GM03348 (cell line): ENCODE measurements at places on chromosomes 7 and 10.

GRCh38 chr10:29057822-29058331 lies 231.0 kb upstream of the LYZL1 start:
- peak; percentile 21 for DNase-seq

DNA sequence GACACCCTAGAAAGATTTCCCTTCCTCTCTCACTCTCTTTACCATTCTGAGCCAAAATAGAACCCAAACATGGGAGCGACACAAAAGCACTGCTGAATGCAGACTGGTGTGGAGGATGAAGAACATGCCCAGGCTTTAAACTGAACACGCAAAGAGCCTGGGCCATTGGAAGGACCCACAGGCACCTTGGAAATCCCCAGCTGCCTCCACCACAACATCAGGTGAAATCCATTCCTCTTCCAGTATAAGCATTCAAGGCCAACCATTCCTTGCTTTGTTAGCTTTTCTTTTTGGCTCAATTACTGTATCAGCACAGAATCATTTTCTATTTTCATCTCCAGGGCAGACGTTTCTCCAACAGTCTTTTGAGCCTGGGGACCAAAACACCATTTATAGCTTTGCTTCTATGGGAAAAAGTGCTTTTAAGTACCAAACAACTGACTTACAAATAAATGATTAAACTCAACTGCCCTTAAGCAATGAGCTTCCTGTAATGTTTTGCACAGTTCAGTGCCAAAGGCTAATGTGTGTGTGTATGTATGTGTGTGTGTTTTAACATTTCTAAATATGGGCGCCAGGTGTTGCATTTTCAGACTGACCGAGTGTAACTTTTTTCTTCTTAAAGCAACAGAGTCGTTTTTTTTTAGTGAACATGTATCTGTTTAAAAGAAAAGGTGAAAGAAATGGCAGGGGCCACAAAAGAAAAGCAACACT lies 16.2 kb upstream of the BLNK start:
- no peak for DNase-seq

DNA sequence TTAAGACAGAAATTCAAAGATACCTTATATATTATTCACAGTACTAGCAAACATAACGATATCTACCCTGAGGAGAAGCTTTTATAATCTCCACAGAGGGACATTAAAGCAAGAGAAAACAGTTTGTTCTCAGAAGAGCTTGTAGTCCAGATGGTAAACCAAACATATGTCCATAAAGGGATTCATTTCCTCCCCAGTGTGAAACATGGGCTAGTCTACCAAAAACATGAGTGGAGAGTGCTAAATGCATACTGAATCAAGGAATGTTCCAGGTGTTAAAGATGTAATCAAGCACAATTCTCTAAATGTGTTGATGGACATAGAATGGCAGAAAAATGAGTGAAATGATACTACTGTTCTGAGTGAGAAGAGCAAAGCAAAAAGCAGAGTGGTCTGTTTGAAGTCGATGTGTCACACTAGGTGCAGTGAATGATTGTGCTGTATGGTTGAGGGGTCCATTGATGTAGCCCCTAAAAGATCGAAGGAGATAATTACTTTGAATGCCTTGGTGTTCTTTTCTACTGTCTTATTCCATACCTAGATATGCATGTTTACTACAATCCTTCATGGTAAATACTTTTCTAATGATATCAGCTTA lies 25.3 kb downstream of the BCAP29 start:
- DNase-seq: no peak

GRCh38 chr10:15237351-15237750 lies 68.9 kb upstream of the NMT2 start:
- DNase-seq: peak; percentile 74

- DNase-seq: peak; percentile 26
Measured at GRCh38 chr10:23081221-23081750, 14.1 kb upstream of the MSRB2 start.

DNA sequence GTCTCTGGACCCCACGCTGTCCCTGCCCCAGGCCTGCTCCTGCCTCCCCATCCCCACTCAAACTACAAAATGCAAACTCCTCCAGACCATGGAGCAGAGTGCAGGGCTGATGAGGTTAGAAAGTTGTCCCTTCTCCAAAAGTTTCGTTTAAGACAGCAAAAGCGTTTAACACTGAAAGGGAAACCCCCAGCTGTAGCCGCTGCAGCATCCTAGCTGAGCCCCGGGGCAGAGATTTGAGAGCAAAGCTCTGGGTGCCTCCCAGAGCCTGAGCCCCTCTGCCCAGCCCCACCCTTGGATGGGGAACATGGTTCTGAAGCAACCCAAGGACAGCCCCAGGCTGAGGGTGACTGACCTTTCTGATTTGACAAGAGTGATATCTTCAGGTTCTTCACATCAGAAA lies 52.8 kb upstream of the ENO4 start:
- no peak for DNase-seq

- no peak for DNase-seq
Measured at GRCh38 chr7:42763137-42763551, 148.7 kb downstream of the C7orf25 start.

GRCh38 chr7:141480953-141481352 lies 70.3 kb upstream of the AGK start:
- DNase-seq: no peak

DNA sequence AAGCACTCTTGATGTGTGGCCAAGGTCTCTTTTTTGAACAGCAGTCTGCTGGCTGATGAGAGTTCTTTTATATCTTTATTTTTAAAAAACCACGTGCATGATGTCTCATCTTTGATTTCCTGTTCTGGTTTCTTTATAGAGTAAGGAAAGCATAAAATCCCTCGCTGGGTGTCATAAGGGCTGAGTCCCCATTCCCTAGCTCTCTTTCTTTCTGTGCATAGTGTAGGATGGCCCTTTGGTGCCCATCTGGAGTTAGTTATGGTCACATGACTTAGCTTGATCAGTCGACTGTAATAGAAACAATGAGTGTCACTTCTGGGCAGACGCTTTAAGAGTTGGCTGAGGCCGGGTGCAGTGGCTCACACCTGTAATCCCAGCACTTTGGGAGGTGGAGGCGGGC lies 38.5 kb downstream of the GHRHR start:
- DNase-seq: no peak

- peak; percentile 43 for DNase-seq
Measured at GRCh38 chr10:36578306-36578705, 547.1 kb upstream of the ANKRD30A start.

DNA sequence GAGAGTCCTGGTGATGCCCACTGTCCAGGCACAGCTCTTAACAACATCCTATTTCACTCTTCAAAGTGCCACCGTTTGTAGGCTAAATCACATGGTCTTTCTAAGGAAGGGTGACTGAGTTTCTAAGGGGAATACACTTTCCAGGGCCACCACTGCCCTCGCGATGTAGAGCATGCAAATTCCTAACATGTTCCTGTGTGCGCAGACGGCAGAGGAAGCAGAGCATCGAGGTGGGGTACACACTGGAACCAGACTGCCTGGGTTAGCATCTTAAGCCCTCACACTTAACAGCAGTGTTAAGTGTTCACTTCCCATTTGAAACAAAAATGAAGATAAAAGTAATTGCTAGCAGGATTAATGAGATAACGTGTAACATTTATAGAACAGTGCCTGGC lies 3.0 kb downstream of the VOPP1 start:
- DNase-seq: no peak

DNA sequence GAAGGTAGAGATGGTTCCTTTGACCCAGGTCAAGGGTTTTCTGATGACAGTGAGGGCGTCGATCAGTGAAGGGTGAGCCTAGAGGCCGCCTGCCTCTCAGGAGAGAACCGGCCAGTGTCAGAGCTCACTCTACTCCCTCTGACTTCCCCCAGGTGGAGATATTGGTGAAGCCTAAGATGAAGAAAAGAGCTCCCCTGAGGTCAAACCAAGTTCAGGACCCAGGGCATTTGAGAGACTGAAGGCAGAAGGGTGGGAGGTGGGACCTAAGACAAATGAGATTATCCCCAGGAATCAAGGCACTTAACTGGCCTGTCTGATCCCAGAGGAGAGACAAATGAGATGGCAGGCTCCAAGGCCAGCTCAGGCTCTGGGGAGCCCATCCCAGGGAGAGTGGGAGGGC lies 104.7 kb downstream of the CDH23 start:
- no peak for DNase-seq

- DNase-seq: peak; percentile 89
Measured at GRCh38 chr7:101602484-101603241, 26.4 kb downstream of the MYL10 start.

GRCh38 chr7:30941582-30942323 lies 22.0 kb upstream of the GHRHR start:
- DNase-seq: no peak

DNA sequence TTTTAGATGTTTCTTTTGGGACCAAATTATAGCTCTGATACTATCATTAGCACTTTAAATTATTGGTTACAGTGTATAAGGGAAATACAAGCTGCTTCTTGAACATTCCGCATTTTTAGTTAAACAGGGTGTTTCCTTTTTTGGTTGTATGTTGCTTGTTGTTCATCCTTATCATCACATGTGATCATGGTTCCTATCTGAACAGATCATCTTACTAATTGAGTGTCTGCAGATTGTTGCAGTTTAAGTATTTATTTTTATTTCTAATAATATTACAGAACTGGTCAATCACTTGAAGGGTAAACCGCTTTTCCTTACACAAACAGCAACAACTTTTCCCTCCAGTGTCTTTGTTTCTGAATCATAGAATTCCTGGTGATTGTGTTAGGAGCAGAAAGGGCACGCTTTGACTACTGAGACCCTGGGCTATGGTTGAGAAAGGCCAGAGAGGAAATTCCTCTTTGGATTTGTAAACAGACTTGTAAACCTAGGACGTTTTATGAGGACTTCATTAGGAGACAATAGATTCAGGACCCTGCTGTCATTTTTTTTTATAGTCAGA lies 37.2 kb downstream of the CHN2 start:
- DNase-seq: no peak

- no peak for DNase-seq
Measured at GRCh38 chr10:46537309-46537708, 19.1 kb downstream of the GPRIN2 start.

- DNase-seq: no peak
Measured at GRCh38 chr7:41730161-41730560, 27.3 kb upstream of the INHBA start.

GRCh38 chr10:11757454-11757820 lies 15.3 kb downstream of the ECHDC3 start:
- DNase-seq: peak; percentile 52

DNA sequence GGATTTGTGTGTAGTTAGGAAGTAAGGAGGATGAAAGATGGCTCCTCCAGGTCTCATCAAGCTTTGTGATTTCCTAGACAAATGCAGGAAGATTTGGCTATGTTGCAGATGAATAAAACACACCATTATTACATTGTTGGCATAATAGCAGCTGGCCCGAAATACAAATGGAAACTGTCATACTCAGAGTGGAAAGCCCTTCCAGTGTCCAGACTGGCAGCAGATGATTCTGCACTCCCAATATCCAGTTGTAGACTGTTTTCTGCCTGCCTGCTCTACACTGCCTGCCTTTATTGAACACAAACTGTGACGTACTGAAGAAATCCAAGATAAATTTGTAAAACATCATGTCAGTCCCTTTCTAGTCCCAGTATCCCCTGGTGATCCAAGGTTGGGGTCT lies 99.7 kb upstream of the FZD1 start:
- peak; percentile 16 for DNase-seq

GRCh38 chr10:73816917-73817729 lies 5.7 kb upstream of the NDST2 start:
- DNase-seq: no peak

DNA sequence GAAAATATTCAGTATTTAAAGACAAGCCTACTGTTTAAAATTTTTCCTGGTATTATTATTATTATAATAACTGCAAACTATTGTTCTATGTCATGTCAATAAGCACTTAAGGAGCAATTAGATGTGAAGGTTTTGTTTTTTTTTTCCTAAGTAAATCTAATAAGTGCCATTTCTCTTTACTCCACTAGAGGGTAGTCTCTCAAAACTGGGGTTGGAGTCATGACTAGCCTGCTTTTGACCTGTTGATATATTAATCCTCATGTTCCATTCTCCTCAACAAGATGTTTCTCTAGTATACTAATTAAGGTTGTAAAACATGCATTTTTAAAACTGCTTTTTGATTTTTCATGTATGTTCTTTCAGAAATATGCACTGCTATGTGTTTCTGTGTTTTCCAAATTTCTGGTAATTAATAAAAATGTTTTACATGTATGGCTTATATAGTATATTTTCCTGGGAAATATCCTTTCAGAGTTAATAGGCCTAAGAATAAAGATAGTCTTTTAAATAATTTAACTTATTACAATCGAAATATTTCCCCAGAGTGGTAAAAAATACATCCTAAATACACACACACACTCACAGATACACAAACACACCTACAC lies 1.0 kb upstream of the LRRN3 start:
- DNase-seq: peak; percentile 45

DNA sequence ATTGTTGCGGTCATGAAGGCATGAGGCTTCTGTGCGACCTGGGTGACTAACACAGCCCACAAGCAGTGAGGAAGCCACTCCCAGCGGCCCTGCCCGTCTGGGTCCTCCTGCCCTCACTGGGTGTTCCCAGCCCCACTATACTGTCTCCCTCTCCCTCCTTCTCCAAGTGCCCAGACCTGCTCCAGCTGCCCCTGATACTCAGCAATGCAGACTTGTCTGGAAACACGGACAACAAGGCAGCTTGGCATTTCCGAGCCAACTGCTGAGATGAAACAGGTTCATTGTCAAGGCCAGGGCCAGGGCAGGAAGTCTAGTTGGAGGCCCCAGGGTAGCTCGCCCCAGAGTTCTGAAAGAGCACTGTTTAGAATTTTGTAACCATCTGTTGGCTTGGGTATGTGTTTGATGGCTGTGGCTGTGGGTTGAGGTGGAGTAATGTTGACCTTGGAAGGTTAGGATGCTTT lies 95.7 kb downstream of the RBM20 start:
- DNase-seq: no peak

- DNase-seq: no peak
Measured at GRCh38 chr7:102983602-102984001, 70.8 kb downstream of the LRRC17 start.

GRCh38 chr10:76546411-76546810 lies 1091.2 kb downstream of the KCNMA1 start:
- DNase-seq: no peak

DNA sequence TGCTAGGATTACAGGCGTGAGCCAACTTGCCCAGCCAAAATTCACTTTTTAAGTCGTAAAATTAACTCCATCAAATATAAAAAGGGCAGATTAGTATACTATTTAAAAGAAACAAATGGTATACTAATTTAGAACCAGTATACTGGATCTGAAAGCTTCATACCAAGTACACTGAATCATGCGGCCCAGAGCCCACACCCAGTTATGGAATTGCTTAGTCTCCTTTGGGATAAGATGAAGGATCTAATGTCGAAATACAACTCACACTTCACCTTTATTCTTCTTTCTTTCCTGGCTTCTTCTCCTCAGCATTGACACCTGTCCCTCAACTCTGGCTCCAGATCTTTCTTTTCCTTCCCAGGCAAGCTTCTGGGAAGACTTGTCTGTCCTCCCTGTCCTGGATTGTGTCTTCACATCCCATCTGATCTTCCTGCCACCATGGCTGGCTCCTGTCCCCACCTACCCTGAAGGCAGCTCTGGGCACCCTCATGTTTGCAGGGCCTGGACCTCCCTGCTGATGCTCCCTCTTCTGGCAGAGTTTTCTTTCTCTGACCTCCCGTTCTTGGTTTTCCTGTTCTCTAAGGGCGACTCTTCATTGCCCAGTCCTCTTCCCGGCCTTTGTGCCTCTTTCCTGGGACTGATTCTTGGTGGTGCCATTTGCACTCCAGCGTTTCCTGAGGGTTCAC lies 57.8 kb upstream of the CTBP2 start:
- peak; percentile 62 for DNase-seq

- DNase-seq: no peak
Measured at GRCh38 chr7:92793656-92794205, 42.6 kb downstream of the CDK6 start.
